NCI-H2081 treated with DMSO at 0.1 percent for 48 hours (cell line): ENCODE measurements at places on chromosomes 12 and 14.

DNA sequence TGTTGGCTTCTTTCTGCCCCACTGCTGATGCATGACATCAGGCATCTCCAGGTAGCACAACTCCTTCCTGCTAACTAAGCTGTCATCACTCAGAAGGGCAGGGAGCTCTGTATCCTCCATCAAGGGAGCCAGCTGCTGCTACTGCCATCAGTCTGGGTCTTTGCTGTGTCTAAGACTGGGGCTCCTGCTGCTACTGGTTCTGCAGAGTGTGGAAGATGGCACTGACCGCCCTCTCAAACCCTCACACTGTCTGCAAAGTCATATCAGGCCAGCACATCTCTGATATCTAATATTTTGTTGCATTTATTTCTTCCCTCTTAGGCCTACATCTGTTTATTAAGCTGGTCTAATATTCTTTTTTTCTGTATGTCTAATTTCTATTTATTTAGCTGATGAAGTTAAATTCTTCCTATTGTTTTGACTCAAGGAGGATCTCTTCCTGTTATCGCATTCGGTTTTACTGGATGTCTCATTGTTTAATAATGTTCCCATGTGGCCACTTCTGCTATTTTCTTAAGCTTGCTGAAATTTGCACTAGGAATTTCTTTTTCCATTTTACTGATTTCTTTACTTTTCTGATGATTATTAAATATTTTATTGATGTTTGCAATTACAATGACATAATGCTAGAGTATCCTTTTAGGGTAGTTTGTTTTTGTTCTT is 7.6 kb upstream of the E2F7 start:
- no peak for DNase-seq

GRCh38 chr14:99274346-99275221 is 2.6 kb upstream of the BCL11B start:
- no peak for DNase-seq

- DNase-seq = no peak
Measured at GRCh38 chr14:33780035-33780434, 170.8 kb downstream of the EGLN3 start.

- no peak for DNase-seq
Measured at GRCh38 chr12:132186857-132187620, 42.8 kb downstream of the NOC4L start.

- DNase-seq = no peak
Measured at GRCh38 chr12:70543444-70543843, 93.8 kb downstream of the PTPRB start.

DNA sequence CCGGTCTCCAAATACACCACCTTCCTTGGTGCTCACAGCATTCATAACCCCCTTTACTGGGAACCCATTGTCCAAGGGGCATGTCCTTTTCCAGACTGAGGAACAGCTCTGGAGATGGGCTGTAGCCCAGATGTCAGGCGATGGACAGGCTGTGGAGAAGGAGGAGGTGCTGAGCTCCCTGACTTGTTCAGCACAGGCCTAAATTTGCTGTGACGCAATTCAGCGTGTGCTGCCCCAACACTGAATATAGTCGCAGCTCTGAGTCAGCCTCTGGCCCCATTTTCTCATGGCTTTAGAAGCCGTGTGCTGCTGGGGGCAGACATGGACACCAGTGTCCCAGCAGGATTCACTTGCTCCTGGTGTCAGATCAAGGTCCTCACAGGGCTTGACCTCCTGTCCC is 269.1 kb downstream of the EMP1 start:
- no peak for DNase-seq

DNA sequence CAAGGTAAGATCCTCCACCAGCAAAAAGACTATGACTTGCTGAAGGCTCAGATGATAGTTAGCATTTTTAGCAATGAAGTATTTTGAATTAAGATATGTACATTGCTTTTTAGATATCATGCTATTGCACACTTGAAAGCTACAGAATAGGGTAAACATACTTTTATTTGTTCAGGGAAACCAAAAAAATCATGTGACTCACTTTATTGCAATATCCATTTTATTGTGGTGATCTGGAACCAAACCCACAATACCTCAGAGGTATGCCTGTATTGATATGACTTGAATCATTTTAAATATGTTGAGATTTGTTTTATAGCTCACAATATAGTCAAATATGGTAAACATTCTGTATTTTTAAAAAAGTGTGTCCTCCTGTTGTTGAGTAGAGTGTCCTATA is 96.1 kb downstream of the DIO3 start:
- no peak for DNase-seq

DNA sequence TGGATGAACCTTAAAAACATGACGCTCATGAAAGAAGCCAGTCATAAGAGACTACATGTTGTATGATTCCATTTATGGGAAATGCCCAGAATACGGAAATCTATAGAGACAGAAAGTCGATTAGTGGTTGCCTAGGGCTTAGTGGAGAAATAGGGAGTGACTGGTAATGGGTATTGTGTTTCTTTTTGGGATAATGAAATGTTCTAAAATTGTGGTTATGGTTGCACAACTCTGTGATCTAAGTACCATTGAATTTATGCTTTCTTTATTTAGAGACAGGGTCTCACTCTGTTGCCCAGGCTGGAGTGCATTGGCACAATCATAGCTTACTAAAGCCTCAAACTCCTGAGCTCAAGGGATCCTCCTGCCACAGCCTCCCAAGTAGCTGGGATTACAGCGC is 8.0 kb downstream of the RBMS2 start:
- DNase-seq = no peak
